Stomach (tissue), 19 donors: ENCODE measurements at places on chromosomes 11 and 22.
A peak's percentile ranks its signal among the peaks of the same experiment; 100 is the strongest.

- peak; percentile 48 for DNase-seq
These were observed 22.1 kb downstream of the STIM1 start for GRCh38 chr11:3877364-3878257.

DNA sequence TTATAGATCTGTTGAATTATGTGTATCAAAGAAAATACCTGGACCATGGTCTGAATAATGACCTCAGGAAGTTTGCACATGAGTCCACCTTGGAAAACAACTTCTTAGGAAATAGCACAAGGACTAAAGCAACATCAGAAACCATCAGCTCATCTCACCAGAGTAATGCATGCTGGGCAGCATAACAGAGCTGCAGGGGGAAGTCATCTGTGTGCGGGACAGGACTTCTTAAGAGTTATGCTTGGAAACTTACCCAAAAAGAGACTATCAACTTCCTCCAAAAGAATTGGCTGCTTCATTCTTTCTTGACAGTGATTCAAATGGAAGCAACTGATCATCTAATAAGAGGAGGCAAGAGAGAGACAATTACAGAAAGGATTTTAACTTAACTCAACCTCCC lies 2.5 kb downstream of the OR56B4 start:
- no peak for DNase-seq

GRCh38 chr11:126638648-126639047 lies 283.2 kb downstream of the ST3GAL4 start:
- no peak for DNase-seq

- peak; percentile 58 for DNase-seq
These were observed 3.4 kb downstream of the TIGD3 start for GRCh38 chr11:65357856-65358356.
